ENCODE measurements at places on chromosomes 7 and 10.

DNA sequence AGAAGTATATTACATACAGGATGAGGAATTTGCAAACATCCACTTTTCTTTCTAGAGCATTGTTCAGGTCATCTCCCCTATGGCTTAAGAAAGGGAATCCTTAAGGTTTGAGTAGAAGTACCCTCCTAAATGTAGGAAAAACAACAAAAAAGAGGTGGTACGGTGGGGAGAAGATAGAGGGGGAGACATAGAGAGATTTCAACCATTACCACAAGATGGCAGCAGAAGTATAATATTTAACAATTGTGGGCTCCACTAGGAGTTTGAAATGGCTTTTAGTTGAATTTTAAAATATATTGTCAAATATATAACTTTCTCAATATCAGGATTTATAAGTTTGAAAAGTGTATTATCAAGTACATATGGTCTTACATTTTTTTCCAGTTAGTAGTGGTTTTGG lies 72.7 kb upstream of the PRKG1 start:
- DNase-seq = peak; percentile 49

DNA sequence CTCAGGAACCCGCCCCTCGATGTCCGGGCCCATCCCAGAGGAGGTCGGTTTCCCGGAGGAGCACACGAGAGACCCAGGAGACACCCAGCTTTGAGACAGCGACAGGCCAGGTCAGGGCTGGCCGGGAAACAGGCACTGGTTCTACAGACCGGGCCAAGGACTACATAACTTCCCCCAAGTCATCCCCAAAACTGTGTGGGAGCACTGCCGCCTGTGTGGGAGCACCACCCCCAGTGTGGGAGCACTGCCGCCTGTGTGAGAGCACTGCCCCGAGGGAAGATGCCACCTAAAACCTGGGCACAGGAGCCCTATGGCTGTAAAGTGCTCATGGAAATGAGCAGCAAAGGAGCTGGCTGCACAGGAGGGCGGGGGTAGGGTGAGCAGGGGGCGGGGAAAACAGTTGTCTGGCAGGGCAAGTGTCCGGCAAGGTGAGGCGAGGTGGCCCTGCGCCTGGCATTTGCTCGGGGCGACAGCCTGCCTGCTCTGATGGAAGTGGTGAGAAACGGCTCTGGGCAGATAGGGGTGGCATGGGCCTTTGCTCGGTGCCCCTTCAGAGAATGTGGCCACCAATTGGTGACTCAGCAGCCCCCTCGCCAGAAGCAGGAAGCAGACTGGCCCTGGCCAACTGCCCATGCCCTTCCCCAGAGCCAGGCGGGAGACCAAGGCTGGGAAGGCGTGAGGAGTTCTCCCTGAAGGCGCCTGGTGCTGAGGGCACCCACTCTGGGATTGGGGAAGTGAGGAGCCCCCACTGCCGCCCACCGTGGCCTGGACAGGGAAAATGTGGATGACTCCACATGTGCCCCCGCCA lies 26.2 kb downstream of the PAPOLB start:
- DNase-seq = no peak

GRCh38 chr10:124264711-124265390 lies 153.9 kb downstream of the OAT start:
- no peak for DNase-seq

- DNase-seq = no peak
Measured at GRCh38 chr7:4123823-4124222, 558.3 kb upstream of the FOXK1 start.

DNA sequence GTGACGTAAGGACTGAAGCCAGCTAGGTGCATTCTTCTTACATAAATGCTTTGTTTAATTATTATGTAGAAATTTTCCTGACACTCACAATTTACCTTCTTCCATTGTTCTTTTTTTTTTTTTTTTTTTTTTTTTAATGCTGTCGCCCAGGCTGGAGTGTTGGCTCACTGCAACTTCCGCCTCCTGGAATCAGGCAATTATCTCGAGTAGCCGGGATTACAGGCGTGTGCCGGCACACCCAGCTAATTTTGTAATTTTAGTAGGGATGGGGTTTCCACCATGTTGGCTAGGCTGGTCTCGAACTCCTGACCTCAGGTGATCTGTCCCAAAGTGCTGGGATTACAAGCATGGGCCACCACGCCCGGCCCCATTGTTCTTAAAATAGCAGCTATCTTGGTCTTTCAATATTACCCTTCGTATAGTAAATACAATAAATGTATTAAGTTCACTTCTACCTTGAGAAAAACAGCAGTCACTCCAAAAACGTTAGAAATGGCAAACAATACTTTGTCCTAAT lies 32.1 kb downstream of the BZW2 start:
- no peak for DNase-seq

GRCh38 chr7:35893649-35894048 lies 92.8 kb downstream of the SEPTIN7 start:
- DNase-seq = no peak

GRCh38 chr7:113087071-113087998 lies 708 bp upstream of the GPR85 start:
- peak; percentile 90 for DNase-seq

- DNase-seq = peak; percentile 75
Measured at GRCh38 chr10:99435986-99436638, 5.7 kb upstream of the GOT1 start.

GRCh38 chr7:134476044-134476443 lies 17.1 kb upstream of the AKR1B1 start:
- DNase-seq = peak; percentile 46

DNA sequence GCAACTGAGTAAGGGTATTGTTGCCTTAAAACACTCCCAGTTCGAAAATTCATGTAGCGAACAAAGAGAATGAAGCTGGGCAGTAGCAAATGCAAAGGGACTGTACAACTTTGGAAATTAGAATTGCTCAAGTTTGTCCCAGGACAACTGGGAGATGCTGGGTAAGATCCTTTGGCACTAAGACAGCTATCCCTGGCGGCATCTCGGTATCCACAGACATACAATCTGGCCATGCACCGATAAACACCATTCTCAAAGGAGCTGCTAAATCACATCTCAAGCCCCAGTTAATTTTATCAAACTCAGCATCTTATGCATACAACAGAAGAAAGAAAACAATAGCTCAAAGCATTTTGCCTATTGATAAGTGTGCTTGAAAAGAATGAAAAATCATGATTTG lies 177.3 kb downstream of the AMPH start:
- DNase-seq = no peak

GRCh38 chr7:125727215-125727614 lies 797.6 kb upstream of the POT1 start:
- no peak for DNase-seq

DNA sequence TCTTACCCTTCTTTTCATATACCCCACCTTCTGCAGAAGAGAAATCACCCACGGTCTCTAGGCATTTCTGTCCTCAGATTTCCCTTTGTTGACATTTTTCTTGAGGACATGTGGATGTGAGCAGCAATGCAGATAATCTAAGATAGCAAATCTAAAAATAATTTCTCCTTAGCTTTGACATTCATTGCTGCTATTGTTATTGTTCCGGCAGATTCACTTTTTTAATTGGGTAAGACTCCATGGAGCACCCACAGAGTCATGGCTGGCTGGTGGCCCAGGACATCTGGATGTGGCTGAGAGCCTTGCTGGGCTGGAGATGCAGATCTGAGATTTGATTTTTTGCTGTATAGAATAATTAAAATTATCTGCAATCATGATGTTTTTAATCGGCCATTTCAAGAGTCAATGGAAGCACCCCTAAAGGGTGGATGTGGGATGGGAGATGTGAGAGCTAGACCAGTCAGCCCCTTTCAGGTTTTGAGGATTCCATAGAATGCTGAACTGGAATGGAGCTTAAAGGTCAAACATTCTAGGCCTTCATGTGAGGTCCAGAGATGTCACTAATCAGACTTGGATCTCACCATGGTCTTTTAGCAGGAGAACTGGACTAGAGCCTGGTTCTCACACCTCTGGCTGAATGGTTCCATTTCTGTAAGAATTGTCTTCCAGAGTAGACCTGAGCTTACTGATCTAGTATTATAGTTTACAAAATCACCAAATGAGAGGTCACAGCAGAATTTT lies 37.5 kb downstream of the TAS2R41 start:
- DNase-seq = no peak

GRCh38 chr7:159061674-159062212 lies 82.9 kb downstream of the VIPR2 start:
- DNase-seq = peak; percentile 9

All from umbilical cord (tissue), 2 donors.